ENCODE measurements at places on chromosomes 1 and 21.

- DNase-seq: no peak
Measured at GRCh38 chr1:20775700-20776099, 11.4 kb downstream of the HP1BP3 start.

GRCh38 chr1:25550683-25551310, 7.4 kb downstream of the LDLRAP1 start:
- no peak for DNase-seq

GRCh38 chr1:232260861-232261260, 369.1 kb downstream of the SIPA1L2 start:
- DNase-seq: no peak

DNA sequence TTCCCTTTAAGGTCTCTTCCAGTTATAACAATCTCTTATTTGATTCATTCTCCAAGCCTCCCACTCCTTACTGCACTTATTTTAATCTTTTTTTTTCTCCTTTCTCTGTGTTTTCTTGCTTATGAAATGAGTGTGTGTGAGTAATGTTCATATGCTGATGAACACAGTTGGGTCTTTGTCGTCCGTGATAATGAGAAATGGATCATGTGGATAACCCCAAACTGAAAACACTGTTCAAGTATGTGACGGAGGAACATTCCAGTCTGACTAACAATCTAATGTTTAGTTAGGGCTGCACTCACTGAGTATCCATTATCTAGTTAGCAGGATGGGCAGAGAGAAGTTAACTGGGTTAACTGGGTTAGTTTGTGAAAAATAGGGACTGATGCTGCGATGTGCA, 253.1 kb upstream of the DUSP10 start:
- DNase-seq: no peak

- DNase-seq: no peak
Measured at GRCh38 chr21:28419811-28420210, 572.9 kb downstream of the LTN1 start.
